Activated CD4-positive, alpha-beta T cell treated with anti-CD3 and anti-CD28 coated beads, Interleukin-2, Interleukin-6, amounts not matched to agents 100 ng/mL and 50 ng/mL, durations not matched to agents 16 hours and 8 hours (primary cell): ENCODE measurements at places on chromosomes 2 and 18.
A peak's percentile ranks its signal among the peaks of the same experiment; 100 is the strongest.

DNA sequence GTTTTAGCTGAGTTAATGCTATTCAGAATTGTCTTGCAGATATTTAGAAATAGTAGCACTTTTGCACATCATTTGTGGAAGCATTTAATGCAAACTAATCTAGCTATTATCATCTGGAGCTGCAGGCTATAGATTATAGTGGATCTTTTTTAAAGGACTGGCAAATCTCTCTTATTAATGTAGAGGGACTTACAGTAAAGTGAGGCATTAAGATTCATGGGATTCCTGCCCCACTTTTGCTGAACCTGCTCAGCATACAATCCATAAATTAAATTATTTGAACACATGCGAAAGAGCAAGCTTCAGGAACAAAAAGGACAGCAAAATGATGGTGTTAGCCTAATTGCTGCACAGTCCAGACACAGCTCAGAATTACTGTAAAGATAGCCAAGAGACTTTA lies 477.7 kb downstream of the DCDC2C start:
- no peak for DNase-seq

- DNase-seq, result no peak
These were observed 1386.5 kb downstream of the RPIA start for GRCh38 chr2:90077948-90078347.

- DNase-seq, result no peak
These were observed 231.5 kb upstream of the TCF4 start for GRCh38 chr18:55819448-55819847.

GRCh38 chr18:10591896-10592295 lies 66.1 kb downstream of the NAPG start:
- DNase-seq, result no peak

GRCh38 chr2:173997269-173997668 lies 32.1 kb upstream of the SP3 start:
- no peak for DNase-seq

- no peak for DNase-seq
These were observed 32.1 kb downstream of the ASAP2 start for GRCh38 chr2:9238591-9239326.

- no peak for DNase-seq
These were observed 186.4 kb downstream of the TNS1 start for GRCh38 chr2:217816396-217816869.

- peak; percentile 16 for DNase-seq
These were observed 122.3 kb downstream of the LYPD6B start for GRCh38 chr2:149160701-149161217.

DNA sequence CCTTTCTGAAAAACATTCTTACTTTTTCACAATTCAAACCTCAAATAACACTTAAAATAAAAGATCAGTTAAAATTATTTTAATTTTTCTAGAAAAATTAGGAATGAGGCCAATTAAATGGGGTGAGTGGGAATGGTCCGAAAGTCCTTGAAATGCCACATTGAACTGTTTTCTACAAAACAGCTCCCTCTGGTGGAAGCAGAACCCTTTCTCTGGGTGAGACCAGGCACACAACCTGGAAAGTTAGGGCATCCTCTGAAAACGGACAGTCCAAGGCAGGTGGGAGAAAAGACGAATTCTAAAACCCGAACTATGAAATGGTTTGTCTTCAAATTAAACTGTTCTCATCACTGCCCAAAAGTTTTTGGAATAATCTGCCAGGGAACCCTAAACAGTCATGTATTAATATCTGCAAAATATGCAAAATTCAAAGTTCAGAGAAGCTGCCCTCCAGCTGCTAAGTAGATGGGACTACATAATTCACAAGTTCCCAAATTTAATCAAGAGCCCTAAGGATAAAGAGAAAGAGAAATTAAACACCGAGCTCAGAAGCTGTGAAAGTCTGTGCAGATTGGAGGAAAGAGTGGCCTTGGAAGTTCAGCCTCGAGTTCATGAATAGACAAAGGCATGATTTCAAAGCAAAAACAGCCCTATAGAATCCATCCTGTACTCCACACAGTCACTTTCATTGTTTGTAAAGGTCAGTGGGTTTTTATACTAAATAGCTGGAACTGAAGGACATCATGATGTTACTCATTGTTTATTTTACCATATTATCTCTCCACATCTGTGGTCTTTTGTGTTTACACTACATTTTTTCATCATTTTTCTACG lies 108.3 kb downstream of the PIEZO2 start:
- DNase-seq, result peak; percentile 49

DNA sequence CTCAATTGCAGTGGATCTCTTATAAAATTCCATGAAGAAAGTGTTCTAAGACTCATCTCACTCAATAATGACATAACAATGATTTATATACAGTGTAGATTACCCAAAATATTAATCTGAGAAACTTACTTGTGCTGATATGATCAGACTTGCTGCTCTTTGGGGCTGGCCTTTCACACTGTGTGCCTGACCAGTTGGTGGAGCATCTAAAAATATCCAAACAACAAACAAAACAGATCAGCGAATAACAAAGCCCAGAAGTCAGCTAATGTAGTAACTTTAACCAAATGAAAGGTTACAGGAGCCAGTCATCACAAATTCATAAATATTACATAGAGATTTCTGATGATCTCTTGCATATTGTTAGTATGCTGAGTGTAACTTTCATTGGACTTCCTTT lies 1466.8 kb upstream of the NXPH2 start:
- DNase-seq, result no peak

DNA sequence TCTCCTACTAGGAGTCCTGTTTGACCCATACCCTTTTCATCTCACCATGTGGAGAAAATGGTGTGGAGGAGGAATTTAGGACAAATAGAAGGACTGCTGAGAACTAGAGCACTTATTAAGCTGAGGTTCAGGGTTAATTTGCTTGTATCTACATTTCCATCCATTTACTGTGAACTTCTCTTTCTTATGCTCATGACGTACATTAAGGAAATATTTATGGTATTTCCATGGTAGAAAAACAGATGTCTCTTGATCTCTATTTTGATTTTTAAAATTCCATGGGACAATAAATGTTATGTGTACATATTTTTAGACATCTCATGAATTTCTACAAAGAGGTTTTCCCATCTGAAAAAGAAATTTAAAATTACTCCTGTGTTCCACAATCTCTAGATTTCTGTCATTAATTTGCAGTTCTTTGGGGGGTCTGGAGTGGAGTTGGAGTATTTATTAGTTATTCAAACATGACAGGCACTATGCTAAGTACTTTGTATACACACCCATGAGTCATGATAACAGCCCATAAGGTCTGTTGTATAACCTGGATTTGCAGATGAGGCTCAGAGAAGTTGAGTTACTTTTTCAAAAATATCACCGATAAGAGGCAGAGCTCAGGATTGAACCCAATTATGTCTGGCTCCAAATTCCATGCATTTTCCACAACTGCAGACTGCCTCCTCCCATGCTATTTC lies 112.6 kb downstream of the COPS8 start:
- DNase-seq, result no peak

GRCh38 chr2:197212344-197213262 lies 98.0 kb downstream of the ANKRD44 start:
- DNase-seq, result peak; percentile 48
